ENCODE measurements at places on chromosomes 6 and 20.
A peak's percentile ranks its signal among the peaks of the same experiment; 100 is the strongest.

GRCh38 chr6:138805016-138805765 lies 9.3 kb downstream of the ECT2L start:
- DNase-seq = no peak

DNA sequence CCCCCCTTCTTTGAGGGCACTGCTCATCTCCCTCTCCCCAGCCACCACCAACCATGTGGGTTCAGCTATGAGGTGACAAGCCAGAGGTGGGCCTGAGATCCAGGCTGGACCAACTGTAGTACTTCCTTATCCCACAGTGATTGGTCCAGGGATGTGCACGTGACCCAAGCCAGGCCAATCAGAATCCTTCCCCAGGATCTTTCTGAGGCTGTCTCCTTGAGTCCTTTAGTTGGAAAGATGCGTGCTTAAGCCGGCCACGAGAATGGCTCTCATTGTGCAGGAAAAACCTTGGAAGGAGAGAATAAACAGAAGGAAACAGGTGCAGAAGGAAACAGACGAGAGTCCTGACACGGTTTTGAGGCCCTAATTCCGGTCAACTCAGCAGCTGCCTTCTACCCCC lies 39.2 kb downstream of the ZC3H12D start:
- no peak for DNase-seq

GRCh38 chr20:39799366-39799965 lies 837.3 kb downstream of the DHX35 start:
- no peak for DNase-seq

- DNase-seq = no peak
Measured at GRCh38 chr6:19896693-19897010, 59.5 kb downstream of the ID4 start.

GRCh38 chr20:61733891-61734732 lies 331.6 kb downstream of the TAF4 start:
- no peak for DNase-seq

DNA sequence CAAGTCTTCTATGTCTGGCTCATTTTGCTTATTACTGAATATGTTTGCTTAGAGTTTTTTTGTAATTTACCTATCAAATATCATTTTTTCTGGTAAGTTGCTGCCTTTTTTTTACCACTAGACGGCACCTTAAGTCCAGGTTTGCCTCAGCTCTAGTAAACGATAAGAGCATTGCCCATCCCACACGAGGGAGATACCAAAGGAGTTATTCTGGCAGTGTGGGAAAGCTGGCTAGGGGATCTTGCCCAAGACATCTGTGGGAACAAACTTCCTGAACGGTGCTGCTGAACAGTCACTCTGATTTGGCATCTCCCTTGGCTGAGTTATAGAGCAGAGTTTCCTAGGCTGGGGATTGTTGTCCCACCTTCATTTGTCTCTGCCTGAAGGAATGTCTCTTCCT lies 306.4 kb downstream of the COL12A1 start:
- DNase-seq = peak; percentile 94
